Heart left ventricle (tissue), 16 donors: ENCODE measurements at places on chromosomes 12 and 14. TPM values are rescaled to one million over a fixed set of nuclear protein-coding genes. Genes with fewer than 3 reads are reported as not detected.
A peak's percentile ranks its signal among the peaks of the same experiment; 100 is the strongest.

- peak; percentile 55 for DNase-seq
- H3K27ac ChIP-seq: peak overlapping the region; percentile 59
- H3K27me3 ChIP-seq: no peaks in the 10 kb centered on the region
- no peaks in the 10 kb centered on the region for H3K36me3 ChIP-seq
These were observed 55.1 kb upstream of the ARID2 start for GRCh38 chr12:45674181-45674977.

DNA sequence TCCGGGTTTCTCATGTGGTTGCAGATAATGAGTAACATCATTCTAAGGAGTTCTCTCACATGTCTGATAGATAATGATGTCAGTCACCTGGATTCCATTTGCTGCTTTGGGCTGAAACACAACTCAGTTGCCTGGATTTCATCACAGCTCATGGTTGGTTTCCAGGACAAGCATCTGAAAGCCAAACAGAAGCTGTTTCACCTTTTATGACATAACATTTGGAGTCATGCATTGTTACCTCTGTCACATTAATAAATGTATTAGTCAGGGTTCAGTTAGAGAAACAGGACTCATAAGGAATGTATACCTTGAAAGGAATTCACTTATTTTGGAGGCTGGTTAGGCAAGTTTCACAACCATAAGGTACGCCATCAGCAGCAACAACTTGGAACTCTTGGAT is 251.9 kb upstream of the ATXN7L3B start:
- no peak overlapping the region for H3K27ac ChIP-seq
- DNase-seq: no peak
- no peaks in the 10 kb centered on the region for H3K4me1 ChIP-seq

The M6PR gene
- 58.7 TPM for polyA plus RNA-seq

The C14orf180 gene
- 121 TPM for polyA plus RNA-seq

DNA sequence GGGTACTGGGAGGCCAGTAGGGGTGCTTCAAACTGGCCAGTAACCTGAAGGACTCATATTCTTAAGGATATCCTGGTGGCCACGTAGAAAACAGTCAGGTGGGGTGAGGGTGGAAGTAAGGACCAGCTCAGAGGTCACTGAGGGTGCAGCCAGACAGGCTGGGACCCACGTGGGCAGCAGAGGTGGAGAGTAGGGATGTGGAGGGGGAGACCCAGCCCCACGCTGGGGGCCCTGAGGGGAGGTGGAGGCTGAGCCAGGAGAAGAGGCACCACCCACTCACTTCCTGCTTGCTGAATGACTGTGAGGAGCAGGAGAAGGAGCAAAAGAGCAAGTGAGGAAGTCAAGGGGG is 12.6 kb upstream of the SERPINA3 start:
- peaks cover 12% of the 10 kb centered on the region for H3K4me1 ChIP-seq
- H3K27me3 ChIP-seq: no peaks in the 10 kb centered on the region
- no peak for DNase-seq
- no peaks in the 10 kb centered on the region for H3K36me3 ChIP-seq
- H3K27ac ChIP-seq: no peak overlapping the region
- H3K4me3 ChIP-seq: no peak overlapping the region

DNA sequence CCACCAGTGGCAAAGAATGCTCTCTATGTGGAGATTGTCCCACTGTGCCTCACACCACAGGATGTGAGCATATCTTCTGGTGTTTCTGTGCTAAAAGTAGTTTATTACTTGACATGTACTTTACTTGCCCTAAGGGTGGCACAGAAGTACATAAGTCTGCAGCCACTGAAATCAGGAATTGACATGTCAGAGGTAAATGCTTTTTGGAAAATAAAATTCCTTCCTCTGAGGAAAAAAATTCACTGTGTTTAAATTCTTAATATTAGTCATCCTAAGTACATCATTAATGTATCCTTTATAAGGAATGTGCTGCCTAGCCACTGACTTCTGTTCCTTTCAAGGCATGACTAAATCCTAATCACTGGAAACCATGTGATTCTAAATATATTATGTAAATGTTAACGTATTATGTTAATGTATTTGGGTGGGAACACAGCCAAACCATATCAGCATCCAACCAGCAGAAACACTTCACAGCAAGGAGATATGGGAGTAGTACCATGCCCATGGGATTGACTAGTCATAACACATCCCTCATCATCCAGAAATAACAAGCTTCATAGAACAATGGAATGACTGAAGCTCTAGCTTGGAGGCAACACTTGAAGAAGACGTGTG is 239.7 kb upstream of the PPFIA2 start:
- no peak for DNase-seq
- no peak overlapping the region for H3K4me3 ChIP-seq
- H3K36me3 ChIP-seq: no peaks in the 10 kb centered on the region
- H3K27ac ChIP-seq: no peak overlapping the region
- H3K4me1 ChIP-seq: no peaks in the 10 kb centered on the region
- H3K27me3 ChIP-seq: no peaks in the 10 kb centered on the region

DNA sequence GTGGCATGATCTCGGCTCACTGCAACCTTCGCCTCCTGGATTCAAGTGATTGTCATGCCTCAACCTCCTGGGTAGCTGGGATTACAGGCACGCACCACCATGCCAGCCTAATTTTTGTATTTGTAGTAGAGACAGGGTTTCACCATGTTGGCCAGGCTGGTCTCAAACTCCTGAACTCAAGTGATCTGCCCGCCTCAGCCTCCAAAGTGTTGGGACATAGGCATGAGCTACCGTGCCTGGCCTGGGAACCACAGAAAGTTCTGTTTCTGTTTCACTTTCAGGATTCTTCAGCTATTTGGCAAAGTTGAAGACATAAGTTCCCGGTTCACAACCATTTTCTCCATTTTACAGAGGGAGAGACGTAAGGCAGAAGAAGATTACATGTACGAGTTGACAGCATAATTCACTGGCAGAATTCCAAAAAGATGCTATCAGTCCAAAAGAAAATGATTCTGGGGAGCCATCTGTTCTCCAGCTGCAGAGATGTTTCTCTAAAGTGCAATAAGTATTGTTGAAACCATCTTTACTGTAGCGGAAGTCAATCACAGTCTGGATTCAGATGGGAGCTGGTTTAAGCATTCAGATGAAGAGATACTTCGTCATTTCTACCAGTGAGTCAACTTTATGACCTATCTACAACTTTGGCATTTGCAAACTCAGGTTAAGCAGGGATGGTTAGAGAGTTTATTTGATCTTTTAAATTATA is 8.1 kb upstream of the RNF34 start:
- H3K27me3 ChIP-seq: no peaks in the 10 kb centered on the region
- H3K4me3 ChIP-seq: no peak overlapping the region
- peak overlapping the region; percentile 39 for H3K27ac ChIP-seq
- H3K4me1 ChIP-seq: no peaks in the 10 kb centered on the region
- DNase-seq: no peak

DNA sequence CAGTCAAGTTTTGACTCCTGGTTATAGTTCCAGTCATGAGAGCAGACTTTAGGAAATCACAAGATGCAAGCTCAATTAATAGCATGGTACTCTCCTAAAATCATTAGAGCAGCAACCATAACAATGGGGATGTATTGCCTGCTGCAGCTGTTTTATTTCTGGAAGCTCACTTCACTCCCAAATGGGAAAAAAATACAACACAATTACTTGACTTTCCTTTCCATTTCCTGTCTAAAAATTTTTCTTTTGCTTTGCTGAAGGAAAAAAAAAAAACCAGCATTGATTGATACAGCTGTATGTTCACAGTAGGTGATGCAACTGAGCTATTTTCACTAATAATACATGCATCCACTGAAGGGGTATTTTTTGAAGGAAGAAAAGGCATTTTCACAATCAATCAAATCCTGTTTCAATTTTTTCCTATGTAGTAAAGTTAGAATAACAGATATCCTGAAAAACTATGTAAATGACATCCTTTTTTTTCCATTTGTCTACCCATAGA is 143.9 kb upstream of the NOVA1 start:
- H3K36me3 ChIP-seq: no peaks in the 10 kb centered on the region
- no peak overlapping the region for H3K4me3 ChIP-seq
- H3K4me1 ChIP-seq: no peaks in the 10 kb centered on the region
- H3K27me3 ChIP-seq: no peaks in the 10 kb centered on the region

The SLC10A1 gene
- polyA plus RNA-seq: not detected

DNA sequence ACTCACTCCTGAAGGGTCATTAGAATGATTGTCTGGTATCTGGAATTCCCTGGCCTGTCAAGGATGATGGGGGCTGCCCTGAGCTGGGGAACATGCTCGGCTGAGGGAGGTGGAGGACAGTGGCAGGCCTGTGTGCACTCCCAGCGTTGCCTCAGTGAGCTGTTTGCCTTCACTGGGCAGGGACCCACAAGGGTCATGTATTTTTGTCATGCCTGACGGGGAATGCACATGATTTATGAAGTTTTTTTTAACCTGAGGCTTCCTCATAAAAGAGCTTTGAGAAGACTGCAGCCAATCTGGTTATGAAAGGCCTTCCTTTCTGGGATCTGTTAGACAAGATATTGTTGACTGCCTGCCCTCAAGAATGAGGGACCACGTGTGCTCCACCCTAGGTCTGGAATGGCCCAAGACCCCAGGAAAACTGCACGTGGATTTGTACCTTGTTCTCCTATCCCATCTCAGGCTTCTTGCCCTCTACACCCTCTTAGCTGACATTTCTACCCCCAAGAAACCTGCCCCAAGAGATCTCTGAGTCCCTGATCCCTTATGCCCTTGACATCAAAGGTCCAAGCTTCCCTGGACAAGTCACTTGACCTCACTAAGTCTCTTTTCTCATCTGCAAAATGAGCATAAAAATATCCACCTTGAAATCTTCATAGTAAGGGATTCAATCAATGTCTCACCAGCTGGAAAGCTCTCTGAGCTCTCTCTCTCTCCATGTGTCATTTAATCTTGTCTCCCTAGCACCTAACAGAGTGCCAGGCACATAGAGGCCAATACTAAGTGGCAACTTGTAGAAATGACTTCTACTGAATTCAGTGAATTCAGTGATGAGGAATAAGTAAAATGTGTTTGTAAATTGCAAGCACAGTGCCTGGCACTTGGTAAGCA is 24.5 kb upstream of the COL2A1 start:
- no peak overlapping the region for H3K27ac ChIP-seq
- DNase-seq: no peak
- H3K27me3 ChIP-seq: no peaks in the 10 kb centered on the region

DNA sequence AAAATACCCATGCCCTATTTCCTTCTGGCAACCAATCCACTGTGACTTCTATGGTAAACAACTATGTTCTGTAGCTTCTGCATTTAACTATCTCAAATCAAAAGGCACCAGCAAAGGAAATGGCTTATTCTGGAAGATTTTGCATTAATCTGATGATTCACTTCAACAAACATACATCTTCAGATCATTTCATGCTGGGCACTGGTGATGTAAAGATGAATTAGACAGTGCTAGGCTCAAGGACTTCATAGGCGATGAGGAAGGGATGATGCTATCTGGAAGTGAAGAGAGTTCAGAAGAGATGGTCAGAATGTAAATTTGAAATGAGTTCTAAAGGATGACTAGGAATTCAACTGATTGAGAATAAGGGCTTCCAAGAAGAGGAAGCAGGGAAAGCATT is 363.3 kb downstream of the PAWR start:
- H3K4me1 ChIP-seq: no peaks in the 10 kb centered on the region
- H3K27ac ChIP-seq: no peak overlapping the region
- H3K27me3 ChIP-seq: no peaks in the 10 kb centered on the region
- DNase-seq: no peak

GRCh38 chr12:131313635-131314034 is 359.9 kb downstream of the ADGRD1 start:
- H3K4me3 ChIP-seq: no peak overlapping the region
- DNase-seq: no peak
- no peaks in the 10 kb centered on the region for H3K4me1 ChIP-seq
- no peak overlapping the region for H3K27ac ChIP-seq
- H3K36me3 ChIP-seq: no peaks in the 10 kb centered on the region

GRCh38 chr12:89414322-89414721 is 62.0 kb upstream of the DUSP6 start:
- H3K4me1 ChIP-seq: no peaks in the 10 kb centered on the region
- no peaks in the 10 kb centered on the region for H3K27me3 ChIP-seq
- DNase-seq: no peak
- H3K36me3 ChIP-seq: no peaks in the 10 kb centered on the region

The ITGA7 gene
- 573 TPM for polyA plus RNA-seq

DNA sequence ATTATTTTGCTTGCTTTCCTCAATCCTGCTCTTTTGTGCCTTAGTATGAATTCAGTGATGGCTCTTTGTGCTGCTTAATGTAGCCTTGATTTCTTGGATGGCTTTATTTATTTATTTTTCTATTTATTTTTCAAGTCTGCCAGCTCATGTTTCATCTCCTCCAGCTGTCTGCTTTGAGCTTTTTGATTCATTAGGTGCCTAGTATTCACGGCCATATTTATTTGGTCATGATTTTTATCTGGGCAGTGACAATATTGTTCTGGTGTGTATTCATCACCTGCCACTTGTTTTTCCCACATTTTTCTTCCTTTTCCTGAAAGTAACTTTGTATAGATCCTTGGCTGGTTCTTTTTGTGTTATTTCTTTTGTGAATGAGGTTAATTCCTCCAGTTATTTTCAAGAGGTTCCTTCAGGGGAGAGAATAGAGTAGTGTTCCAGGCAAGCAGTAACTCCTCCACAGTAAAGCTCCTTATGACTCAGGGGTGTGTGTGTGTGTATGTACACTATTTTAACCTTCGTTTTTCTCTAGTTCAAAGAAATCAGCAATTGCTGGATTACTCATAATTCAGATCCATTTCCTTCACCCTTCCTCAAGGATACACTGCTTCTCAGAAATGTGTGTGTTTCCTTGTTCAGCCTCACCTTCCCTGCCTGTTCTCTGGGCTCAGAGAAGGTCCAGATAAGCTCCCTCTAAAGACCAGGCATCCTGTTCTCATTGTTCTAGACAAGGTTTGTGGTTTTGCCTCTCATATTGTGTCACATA is 51.6 kb upstream of the PMCH start:
- DNase-seq: no peak
- no peaks in the 10 kb centered on the region for H3K27me3 ChIP-seq
- no peak overlapping the region for H3K27ac ChIP-seq
- H3K4me3 ChIP-seq: no peak overlapping the region
- H3K36me3 ChIP-seq: no peaks in the 10 kb centered on the region

The SDR9C7 gene
- polyA plus RNA-seq: not detected

The TPPP2 gene
- 0.65 TPM for polyA plus RNA-seq

The ARHGAP5 gene
- polyA plus RNA-seq: 21.0 TPM

The FICD gene
- 1.4 TPM for polyA plus RNA-seq

The MYH6 gene
- 5,104 TPM for polyA plus RNA-seq

The TTC9 gene
- 0.57 TPM for polyA plus RNA-seq

GRCh38 chr14:23140371-23140770 is 21.3 kb upstream of the CEBPE start:
- no peaks in the 10 kb centered on the region for H3K27me3 ChIP-seq
- H3K27ac ChIP-seq: no peak overlapping the region
- no peak for DNase-seq
- H3K36me3 ChIP-seq: no peaks in the 10 kb centered on the region

The APOF gene
- polyA plus RNA-seq: not detected

The RPS6KL1 gene
- polyA plus RNA-seq: 18.6 TPM

The EGLN3 gene
- 69.8 TPM for polyA plus RNA-seq

The ZCRB1 gene
- 41.2 TPM for polyA plus RNA-seq

The AICDA gene
- polyA plus RNA-seq: 0.08 TPM

GRCh38 chr12:18970603-18971002 is 158.9 kb upstream of the PLEKHA5 start:
- H3K27ac ChIP-seq: no peak overlapping the region
- H3K27me3 ChIP-seq: no peaks in the 10 kb centered on the region
- no peaks in the 10 kb centered on the region for H3K36me3 ChIP-seq
- H3K4me3 ChIP-seq: no peak overlapping the region
- H3K4me1 ChIP-seq: no peaks in the 10 kb centered on the region

The C14orf132 gene
- 1.5 TPM for polyA plus RNA-seq
